Epithelial cell of proximal tubule (primary cell): ENCODE measurements at places on chromosomes 3 and 15. TPM values are rescaled to one million over a fixed set of nuclear protein-coding genes. Genes with fewer than 3 reads are reported as not detected.

DNA sequence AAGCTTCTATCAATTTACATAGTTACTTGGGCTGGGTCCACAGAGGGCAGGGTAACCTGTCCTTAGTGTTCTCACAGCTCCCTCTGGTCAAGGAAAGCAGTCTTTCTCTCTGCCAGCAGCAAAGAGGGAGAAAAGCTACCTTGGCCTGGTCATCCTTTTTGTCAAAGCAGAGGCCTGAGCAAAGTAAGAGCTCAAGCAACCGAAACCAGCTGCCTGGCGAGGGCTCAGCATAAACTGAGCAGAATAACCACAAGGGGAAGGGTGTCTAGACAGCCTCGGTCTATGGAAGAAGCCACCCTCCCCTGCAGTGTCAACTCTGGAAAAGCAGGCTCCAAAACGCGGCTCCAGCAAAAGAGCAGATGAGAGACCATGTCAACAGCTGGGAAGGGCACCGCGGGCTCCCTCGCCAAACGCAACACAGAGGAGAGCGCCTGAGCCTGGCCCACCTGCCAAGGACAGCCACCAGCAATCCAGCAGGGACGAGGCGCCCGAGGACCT, 17.4 kb downstream of the LRIG1 start:
- DNase-seq, result no peak

DNA sequence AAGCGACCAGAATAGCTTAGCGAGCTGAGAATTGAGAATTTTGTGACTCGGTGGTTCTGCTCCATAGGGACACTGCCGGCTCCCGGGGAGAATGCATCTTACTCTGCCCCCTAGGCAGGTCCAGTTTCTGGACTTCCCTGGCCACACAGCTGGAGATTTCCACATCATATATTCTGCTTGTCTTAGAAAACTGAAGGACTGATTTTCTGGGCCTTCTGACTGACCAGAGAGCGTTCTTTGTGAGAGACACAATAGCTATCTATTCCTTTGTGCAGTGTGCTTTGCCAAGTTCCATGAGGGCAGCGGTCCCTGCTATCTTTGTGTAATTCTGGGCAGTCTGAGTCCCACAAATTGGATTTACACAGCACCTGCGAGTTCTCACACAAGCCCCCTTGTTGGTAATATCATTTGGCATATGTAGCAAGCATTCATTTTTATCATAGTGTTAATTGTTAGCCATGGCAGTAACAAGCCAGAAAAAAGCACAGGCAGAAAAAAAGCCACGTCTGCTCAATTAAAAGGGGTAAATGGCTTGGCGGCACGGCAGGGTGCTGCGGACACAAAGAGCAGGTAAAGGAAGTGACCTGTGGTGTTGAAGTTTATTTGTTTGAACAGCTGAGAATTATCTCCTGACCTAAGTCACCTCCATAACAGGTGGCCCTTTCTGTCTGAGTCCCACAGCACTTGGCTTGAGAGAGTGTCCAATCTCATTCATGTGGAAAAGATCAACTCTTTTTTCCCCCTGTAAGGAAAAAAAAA, 688.7 kb downstream of the TUSC7 start:
- no peak for DNase-seq

- no peak for DNase-seq
These were observed 727.8 kb downstream of the NLGN1 start for GRCh38 chr3:174125267-174125824.

DNA sequence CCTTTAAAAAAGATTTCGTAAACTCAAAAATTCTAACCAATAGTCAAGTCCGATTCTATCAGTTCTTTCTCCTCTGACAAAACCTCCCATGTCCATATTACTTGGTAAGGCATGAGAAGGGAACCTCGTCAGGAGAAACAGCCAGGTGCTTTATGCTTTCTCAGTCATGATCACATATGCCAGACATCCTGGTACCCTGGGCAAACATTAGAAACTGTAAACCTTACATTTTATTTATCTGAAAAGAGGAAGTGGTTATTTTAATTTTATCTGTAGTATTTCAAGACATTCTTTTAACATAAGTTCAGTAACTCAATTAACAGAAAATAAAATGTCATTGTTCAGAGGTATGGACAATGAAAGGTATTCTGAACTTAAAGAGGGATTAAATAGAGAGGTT, 474.8 kb upstream of the GBE1 start:
- DNase-seq, result no peak

DNA sequence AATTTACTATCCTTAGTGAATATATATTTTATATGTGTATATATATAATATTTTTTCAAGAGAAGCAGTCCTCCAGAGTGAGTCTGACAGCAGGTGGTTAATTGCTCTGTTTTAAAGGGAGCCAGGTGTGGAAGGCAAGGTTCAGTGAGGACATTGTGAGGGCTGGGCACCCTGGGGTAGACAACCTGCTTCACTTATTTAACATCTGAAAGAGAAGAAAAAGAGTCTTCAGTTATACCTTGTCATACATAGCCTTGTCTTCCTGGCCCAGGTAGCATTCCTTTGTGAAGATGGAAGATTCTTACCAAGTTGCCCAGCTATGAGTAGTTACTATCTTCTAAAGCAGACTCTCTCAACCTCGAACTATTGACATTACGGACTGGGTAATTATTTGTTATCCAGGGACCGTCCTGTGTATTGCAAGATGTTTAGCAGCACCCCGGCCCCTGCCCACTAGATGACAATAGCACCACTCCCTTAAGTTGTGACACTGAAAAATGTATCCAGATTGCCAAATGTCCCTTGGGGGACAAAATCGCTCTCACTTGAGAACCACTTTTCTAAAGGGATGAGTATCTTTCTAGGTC, 336.0 kb upstream of the TRIM42 start:
- no peak for DNase-seq

The ZPLD1 gene
- 0.07 and 0.69 TPM in 2 replicates for total RNA-seq
